ENCODE measurements at places on chromosomes 5 and 9.

- no peak for DNase-seq
Measured at GRCh38 chr9:110996436-110997220, 41.6 kb downstream of the LPAR1 start.

DNA sequence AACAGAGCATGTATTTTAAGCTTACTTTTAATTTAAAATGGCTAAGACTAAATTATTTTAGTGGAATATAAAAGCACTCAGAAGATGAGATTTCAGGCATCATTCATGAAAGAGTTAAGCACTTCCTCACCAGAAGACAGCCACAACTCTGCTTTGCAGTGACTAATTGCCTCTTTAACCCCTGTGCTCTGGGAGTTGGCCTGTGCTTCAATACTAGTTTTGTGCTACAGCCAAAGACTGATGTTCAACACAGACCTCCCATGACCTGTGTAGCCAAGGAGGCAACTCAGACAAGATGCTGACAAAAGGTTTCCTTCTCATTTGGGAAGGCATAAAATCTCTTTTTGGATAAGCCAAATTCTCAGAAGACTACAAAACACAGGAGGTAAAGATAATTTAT, 353.5 kb downstream of the FBXL17 start:
- no peak for DNase-seq

GRCh38 chr5:134479839-134480238, 45.6 kb upstream of the JADE2 start:
- DNase-seq = no peak

DNA sequence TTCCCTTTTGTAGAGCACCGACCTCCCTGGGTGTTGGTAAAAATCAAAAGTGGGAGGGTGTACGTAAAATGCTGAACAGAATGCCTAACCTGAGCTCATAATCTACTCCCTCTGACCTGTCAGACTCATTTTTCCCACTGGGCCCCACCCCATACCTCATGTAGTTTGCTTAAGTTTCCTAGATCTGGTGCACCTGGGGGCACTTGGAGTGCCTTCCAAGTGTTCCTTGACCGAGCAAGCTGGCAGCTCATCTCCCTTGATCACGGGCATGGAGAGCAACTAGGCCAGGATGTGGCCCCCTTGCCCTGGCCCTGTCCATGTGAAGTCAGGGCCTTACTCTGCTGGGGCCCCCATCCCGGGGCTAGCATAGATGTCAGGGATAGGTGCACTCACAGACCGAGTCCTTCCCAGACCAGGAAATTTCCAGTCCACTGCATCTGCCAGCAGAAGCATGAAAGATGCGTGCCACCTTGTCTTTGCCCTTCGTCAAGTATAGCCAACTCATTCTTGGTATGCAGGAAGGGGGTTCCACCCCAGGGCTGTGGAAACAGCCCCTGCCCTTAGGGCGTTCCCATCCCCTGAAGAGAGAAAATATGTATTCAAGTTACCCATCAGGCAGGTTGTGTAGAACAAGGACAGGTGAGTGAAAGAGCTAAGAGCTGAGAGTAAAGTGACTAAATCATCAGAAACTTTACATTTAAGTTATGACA, 41.9 kb downstream of the SLC22A5 start:
- DNase-seq = no peak

GRCh38 chr9:89874351-89875321, 269.8 kb downstream of the GADD45G start:
- DNase-seq = no peak

DNA sequence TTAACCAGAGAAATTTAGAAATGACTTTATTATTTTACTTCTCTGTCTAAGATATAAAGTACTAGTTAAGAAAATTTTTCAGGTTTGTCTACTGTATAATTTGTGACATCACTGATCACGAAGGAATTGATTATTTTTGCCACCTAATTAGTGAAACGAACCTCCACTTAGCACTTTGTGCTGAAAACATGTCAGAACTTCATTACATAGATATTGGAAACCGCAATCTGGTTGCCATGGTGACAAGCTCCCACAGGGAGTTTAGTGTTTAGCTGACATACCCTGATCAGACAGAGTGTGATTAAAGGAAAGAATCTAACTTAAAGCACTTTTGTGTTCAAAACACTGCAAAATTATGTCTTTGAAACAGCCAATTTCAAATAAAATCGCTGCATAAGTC, 668.4 kb upstream of the CCNG1 start:
- no peak for DNase-seq

DNA sequence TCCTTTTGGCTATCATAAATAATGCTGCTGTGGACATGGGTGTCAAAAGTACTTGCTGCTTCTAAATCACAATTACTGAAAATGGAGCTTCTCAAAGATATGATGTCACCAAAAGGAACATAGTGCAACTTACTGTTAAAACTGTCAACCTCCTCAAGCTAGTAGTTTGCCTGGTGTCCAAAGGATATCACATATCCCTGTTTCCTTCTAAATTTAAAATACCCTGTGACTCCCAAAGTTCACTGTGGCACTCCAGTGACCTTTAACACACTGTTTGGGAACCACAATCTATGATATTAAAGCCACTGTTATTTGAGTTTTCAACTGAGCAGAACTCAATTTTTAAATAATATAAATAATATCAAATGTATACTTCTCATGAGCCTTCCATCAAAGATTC, 18.2 kb downstream of the GLIS3 start:
- DNase-seq = no peak

- DNase-seq = no peak
Measured at GRCh38 chr5:133121611-133122150, 69.9 kb downstream of the HSPA4 start.

GRCh38 chr5:171648279-171649074, 137.1 kb upstream of the SMIM23 start:
- DNase-seq = no peak

DNA sequence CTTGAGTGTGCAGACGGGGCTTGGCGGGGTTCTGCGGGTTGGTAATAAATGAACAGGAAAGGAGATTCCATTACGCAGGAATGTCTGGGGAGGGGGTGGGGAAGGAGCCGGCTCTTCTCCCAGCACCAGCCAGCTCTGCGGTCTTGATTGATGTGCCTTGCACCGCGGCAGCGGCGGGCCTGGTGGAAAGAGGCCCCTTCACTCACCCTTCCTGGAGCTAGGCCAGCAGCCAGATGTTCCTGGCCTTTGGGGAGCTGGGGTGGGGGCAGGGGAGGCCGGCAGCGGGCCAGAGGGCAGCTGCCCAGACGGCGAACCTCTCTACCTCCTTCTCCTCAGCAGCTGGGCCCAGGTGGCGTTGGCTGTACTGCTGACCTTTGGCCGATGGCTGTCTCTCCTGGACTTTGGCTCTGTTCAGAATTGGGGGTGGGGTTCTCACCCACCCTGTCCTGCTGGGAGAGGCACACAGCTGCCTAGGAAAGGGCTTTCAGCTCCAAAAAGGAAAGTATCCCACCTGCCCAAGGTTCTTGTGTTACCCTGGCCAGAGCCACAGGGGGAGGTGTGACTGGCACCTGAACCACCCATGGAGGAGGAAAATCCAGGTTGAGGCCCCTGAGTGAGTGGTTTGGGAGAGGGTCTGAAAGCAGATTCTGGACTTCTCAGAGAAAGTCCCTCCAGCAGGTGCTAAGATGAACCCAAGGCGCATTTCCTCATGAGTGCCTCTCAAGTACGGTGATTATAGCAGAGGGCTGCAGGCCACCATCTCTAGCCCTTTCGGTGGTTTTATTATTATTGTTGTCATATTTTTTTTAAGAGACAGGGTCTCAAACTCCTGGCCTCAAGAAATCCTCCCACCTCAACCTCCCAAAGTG, 58.0 kb upstream of the SYNPO start:
- no peak for DNase-seq

DNA sequence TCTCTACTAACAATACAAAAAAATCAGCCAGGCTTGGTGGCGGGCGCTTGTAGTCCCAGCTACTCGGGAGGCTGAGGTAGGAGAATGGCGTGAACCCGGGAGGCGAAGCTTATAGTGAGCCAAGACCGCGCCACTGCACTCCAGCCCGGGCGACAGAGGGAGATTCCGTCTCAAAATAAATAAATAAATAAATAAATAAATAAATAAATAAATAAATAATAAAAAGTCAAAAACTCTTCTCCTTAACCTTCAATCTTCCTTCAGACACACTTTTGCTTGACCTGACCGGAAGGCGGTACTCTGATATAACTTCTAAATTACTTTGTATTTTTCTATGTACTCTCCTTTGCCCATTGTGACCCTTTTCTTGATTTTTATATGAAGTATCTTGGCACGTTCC, 302.1 kb downstream of the SLF1 start:
- DNase-seq = no peak

GRCh38 chr9:88837731-88838130, 153.5 kb upstream of the S1PR3 start:
- no peak for DNase-seq

Data from stimulated activated CD4-positive, alpha-beta T cell treated with anti-CD3 and anti-CD28 coated beads, Interleukin-1b, Interleukin-23, amount 100 ng/mL, for 1 hour (primary cell).